MCF 10A (cell line): ENCODE measurements at places on chromosomes 13 and 19.
A peak's percentile ranks its signal among the peaks of the same experiment; 100 is the strongest.

DNA sequence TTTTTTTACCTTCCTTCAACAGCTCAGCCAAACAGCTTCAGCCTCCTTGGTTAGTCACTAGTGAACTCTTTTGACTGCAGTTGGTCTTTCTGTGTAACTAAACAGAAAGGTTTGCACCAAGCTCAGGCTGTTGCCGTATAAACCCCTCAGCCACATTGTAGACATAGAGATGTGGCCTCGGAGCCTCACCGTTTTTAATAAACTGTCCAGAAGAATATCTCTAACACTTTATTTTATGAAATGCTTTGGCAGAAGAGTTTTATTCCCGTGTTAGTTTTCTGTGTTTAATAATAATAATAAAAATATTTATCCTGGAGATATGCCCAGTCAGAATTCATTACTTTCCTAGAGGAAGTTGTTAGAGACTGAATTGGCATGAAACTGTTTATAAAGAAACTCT lies 171.7 kb upstream of the MAB21L1 start:
- H3K27me3 ChIP-seq, result no peaks in the 10 kb centered on the region
- DNase-seq, result no peak
- H3K27ac ChIP-seq, result no peak overlapping the region
- peaks cover 7% of the 10 kb centered on the region for H3K4me1 ChIP-seq
- H3K4me3 ChIP-seq, result no peak overlapping the region

DNA sequence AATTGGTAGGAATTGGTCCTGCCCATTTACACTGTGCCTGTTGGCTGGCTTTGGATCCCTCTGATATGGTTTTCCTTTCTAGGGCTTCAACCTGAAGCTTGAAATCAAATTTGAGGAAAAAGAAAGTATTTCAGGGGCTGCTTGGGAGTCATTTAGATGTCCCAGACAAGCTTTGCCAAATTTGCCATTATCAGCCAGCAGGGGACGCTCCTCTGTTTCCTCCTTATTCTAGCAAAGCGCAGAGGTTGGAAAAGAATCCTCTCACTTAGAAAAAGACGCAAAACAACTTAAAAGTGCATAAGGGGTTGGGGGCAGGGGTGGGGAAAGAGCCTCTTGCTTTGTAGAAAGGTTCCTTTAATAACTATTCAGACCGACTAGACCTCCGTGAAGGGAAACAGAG lies 1211.1 kb upstream of the PCDH20 start:
- DNase-seq, result peak; percentile 8
- no peak overlapping the region for H3K4me3 ChIP-seq
- no peaks in the 10 kb centered on the region for H3K27me3 ChIP-seq
- no peak overlapping the region for H3K27ac ChIP-seq
- no peaks in the 10 kb centered on the region for H3K4me1 ChIP-seq

DNA sequence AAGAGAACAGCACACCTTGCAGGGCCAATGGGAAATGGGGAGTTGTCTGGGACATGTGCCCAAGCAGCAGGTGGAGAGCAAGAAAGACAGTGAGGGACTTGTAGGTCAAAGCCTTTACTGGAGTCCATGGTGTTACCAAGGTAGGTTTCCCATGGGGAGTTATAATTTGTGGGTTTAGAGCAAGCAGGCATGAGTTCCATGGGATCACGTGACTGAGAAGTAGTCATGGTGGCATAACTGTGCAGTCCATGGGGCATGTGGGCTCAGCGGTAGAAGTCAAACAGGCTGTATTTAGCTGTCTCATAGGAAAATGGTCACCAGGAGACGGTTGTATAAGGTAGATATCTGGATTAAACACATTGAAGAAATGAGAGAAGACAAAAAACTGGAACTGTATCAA lies 715.1 kb downstream of the SLITRK1 start:
- H3K27ac ChIP-seq, result no peak overlapping the region
- no peaks in the 10 kb centered on the region for H3K4me1 ChIP-seq
- H3K36me3 ChIP-seq, result peaks cover 2% of the 10 kb centered on the region
- H3K4me3 ChIP-seq, result no peak overlapping the region
- no peak for DNase-seq

GRCh38 chr19:37551129-37551993 lies 43.2 kb downstream of the ZNF571 start:
- no peaks in the 10 kb centered on the region for H3K27me3 ChIP-seq
- no peaks in the 10 kb centered on the region for H3K36me3 ChIP-seq
- H3K4me3 ChIP-seq, result no peak overlapping the region
- DNase-seq, result no peak

DNA sequence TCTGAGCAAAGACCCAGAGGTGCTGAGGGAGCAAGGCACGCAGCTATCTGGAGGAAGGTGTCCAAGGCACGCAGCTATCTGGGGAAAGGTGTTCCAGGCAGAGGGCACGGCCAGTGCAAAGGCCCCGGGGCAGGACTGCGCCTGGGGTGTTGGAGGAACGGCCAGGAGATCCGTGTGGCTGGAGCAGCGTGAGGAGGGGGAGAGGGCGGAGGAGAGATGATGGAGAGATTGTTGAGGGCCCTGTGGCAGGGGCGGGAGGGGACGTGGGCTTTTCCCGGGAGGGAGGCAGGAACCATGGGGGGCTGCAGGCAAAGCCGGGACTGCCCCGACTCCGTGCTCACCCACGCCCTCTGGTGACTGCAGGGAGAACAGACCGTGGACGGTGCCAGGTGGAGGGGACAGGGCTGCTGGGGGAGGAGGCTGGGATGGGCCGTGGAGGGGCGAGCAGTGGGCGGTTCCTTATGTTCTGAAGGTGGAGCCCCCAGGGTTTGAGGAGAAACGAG lies 13.3 kb upstream of the MISP start:
- no peak overlapping the region for H3K27ac ChIP-seq
- no peaks in the 10 kb centered on the region for H3K27me3 ChIP-seq
- peaks cover 5% of the 10 kb centered on the region for H3K4me1 ChIP-seq
- H3K36me3 ChIP-seq, result peaks cover 6% of the 10 kb centered on the region
- DNase-seq, result peak; percentile 47
- no peak overlapping the region for H3K4me3 ChIP-seq

GRCh38 chr13:95607366-95607765 lies 37.1 kb downstream of the DZIP1 start:
- peak; percentile 99 for DNase-seq
- no peak overlapping the region for H3K4me3 ChIP-seq
- H3K36me3 ChIP-seq, result peaks cover 5% of the 10 kb centered on the region
- no peaks in the 10 kb centered on the region for H3K27me3 ChIP-seq
- peaks cover 50% of the 10 kb centered on the region for H3K4me1 ChIP-seq
- H3K27ac ChIP-seq, result no peak overlapping the region

DNA sequence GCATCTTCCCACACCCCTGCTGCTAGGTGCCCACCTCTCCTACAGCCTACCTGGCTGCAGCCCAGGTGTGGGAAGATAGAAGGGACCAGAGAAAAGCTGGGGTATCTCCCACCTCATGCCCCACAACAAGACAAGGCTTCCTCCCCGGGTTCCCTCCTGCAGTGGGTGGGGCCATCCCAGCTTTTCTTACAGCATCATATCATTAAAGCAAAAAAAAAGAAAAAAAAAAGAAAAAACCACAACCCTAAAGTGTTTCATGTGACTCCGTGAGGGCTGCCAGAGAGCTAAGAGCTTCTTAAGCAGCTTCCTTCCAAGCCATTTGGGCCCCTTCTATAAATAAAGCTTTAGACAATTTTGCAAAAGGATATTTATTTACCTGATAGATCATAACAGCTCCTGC lies 455.4 kb upstream of the TSHZ3 start:
- DNase-seq, result no peak
- H3K4me3 ChIP-seq, result no peak overlapping the region
- H3K27me3 ChIP-seq, result no peaks in the 10 kb centered on the region
- H3K4me1 ChIP-seq, result no peaks in the 10 kb centered on the region
- no peaks in the 10 kb centered on the region for H3K36me3 ChIP-seq
- H3K27ac ChIP-seq, result no peak overlapping the region

- H3K27me3 ChIP-seq, result peaks cover 34% of the 10 kb centered on the region
- peaks cover 6% of the 10 kb centered on the region for H3K4me1 ChIP-seq
- H3K36me3 ChIP-seq, result no peaks in the 10 kb centered on the region
- no peak for DNase-seq
- no peak overlapping the region for H3K4me3 ChIP-seq
These were observed 12.4 kb upstream of the SIAH3 start for GRCh38 chr13:45863709-45864590.

DNA sequence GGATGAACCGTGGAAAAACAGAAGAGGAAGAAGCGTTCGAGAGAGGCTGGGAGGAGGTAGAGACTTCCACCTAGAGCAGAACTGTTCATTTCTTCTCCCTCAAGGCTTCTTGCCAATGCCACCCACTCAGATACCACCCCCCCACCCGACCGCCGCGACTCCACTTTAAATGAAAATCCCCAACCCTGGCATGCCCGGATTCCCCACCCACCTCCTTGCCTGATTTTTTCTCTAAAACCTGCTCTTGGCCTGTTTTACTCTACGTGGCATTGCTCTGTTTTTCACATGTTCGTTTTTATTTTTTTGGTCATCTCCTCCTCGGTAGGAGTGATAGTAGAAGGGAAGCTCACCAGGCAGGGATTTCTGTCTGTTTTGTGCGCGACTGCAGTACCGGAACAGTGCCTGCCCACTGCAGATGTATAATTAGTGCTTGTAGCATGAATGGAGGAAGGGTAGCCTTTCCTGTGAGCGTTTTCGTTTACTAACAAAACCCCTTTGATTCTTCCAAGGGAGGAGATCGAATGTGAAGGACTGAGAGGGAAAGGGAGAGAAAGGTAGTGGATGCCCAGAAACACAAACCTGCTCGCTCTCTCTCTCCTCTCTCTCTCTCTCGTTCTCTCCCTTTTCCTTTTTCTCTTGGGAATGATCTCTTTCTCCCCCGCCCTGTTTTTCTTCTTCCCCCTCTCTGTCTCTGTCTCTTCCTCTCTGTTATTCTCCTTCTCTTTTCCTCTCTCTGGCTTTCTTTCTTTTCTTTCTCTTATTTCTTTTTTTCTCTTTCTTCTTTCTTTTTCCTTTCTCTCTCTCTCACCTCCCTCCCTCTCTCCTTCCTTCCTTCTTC lies 2.2 kb downstream of the CD70 start:
- no peak overlapping the region for H3K27ac ChIP-seq
- H3K36me3 ChIP-seq, result peaks cover 30% of the 10 kb centered on the region
- peaks cover 39% of the 10 kb centered on the region for H3K4me1 ChIP-seq
- H3K27me3 ChIP-seq, result no peaks in the 10 kb centered on the region

DNA sequence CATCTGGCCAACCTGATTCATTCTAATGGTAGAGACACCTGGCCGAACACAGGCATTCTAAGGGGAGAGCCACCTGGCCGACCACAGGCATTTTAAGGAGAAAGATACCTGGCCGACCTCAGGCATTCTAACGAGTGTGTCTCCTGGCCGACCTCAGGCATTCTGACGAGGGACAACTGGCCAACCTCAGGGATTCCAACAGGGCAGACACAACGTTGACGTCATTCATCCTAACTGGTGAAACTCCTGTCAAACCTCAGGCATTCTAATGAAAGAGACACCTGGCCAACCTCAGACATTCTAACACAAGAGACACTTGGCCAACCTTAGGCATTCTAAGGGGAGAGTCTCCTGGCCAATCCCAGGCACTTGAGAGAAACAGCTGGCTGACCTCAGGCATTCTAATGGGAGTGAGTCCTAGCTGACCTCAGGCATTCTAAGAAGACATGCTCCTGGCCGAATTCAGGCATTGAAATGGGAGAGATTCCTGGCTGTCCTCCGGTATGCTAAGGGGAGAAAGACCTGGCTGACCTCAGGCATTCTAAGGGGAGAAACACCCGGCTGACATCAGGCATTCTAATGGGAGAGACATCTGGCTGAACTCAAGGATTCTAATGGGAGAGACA lies 1352.5 kb downstream of the UQCRFS1 start:
- no peak overlapping the region for H3K4me3 ChIP-seq
- no peak overlapping the region for H3K27ac ChIP-seq
- H3K4me1 ChIP-seq, result no peaks in the 10 kb centered on the region
- no peaks in the 10 kb centered on the region for H3K36me3 ChIP-seq
- DNase-seq, result no peak
- no peaks in the 10 kb centered on the region for H3K27me3 ChIP-seq

GRCh38 chr13:80133631-80134261 lies 207.2 kb downstream of the SPRY2 start:
- no peak for DNase-seq
- H3K27me3 ChIP-seq, result no peaks in the 10 kb centered on the region
- no peak overlapping the region for H3K27ac ChIP-seq
- no peaks in the 10 kb centered on the region for H3K36me3 ChIP-seq

DNA sequence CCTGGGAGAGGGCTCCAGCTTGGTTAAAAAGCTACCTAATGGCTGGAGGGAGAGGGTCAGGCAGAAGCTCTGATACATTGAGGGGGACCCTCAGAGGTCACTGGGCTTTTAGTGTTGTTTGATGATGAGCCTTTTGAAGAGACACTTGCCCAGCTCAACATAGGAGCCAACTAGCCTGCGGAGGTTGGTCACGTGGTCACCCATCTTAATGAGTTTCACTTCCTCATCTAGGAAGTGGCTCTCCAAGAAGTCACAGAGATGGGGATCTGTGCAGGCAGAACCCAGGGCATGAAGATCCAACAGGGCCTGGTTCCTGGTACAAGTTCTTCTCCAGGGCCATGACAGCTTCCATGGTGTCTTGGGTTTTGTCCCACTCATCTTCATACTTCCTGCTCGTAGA lies 33.4 kb downstream of the IPO5 start:
- no peak for DNase-seq
- H3K4me1 ChIP-seq, result no peaks in the 10 kb centered on the region
- no peak overlapping the region for H3K27ac ChIP-seq
- H3K27me3 ChIP-seq, result no peaks in the 10 kb centered on the region
- H3K4me3 ChIP-seq, result no peak overlapping the region

DNA sequence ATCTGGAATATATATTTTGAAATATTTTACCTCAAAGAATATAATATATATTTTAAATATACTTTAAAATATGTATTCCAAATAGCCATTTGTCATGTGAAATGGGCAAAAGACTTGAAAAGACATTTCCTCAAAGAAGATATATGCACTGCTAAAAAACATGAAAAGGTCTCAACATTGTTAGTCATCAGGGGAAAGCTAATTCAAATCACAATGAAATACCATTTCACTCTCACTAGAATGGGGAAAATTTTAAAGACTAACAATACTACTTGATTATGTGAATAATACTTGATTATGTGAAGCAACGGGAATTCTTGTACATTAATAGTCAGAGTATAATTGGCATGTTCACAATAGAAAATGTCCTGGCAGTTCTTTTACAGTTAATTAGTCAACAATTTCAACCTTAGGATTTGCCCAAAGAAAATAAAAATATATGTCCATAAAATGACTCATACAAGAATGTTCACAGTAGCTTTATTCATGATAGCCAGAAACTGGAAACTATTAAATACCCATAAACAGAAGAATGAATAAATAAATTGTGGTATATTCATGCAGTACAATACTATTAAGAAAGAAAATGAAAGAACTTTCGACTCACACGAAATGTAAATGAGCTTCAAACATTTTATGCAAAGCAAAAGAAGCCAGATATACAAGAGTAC lies 6.8 kb upstream of the KBTBD6 start:
- H3K27ac ChIP-seq, result peak overlapping the region; percentile 86
- DNase-seq, result peak; percentile 40
- H3K4me1 ChIP-seq, result peaks cover 32% of the 10 kb centered on the region
- H3K4me3 ChIP-seq, result peak overlapping the region; percentile 65

- peaks cover 6% of the 10 kb centered on the region for H3K4me1 ChIP-seq
- no peak overlapping the region for H3K4me3 ChIP-seq
- H3K27ac ChIP-seq, result no peak overlapping the region
- DNase-seq, result no peak
These were observed 52.1 kb upstream of the AKAP11 start for GRCh38 chr13:42219876-42220275.

- H3K27ac ChIP-seq, result no peak overlapping the region
- peak; percentile 27 for DNase-seq
These were observed 5.7 kb downstream of the FGF9 start for GRCh38 chr13:21676611-21677021.

GRCh38 chr13:39788102-39788501 lies 132.6 kb downstream of the COG6 start:
- H3K4me3 ChIP-seq, result no peak overlapping the region
- peaks cover 6% of the 10 kb centered on the region for H3K4me1 ChIP-seq
- DNase-seq, result no peak
- H3K27me3 ChIP-seq, result no peaks in the 10 kb centered on the region
- no peak overlapping the region for H3K27ac ChIP-seq
